ENCODE measurements at places on chromosomes 12 and 14.

GRCh38 chr14:24848102-24848790, 201.7 kb downstream of the STXBP6 start:
- no peak for ATAC-seq

- no peak for ATAC-seq
Observed at GRCh38 chr12:124778411-124778810, 85.3 kb downstream of the SCARB1 start.

GRCh38 chr12:120711411-120711810, 1.2 kb downstream of the UNC119B start:
- ATAC-seq = peak; percentile 25

GRCh38 chr14:102655137-102655536, 62.7 kb downstream of the RCOR1 start:
- no peak for ATAC-seq

DNA sequence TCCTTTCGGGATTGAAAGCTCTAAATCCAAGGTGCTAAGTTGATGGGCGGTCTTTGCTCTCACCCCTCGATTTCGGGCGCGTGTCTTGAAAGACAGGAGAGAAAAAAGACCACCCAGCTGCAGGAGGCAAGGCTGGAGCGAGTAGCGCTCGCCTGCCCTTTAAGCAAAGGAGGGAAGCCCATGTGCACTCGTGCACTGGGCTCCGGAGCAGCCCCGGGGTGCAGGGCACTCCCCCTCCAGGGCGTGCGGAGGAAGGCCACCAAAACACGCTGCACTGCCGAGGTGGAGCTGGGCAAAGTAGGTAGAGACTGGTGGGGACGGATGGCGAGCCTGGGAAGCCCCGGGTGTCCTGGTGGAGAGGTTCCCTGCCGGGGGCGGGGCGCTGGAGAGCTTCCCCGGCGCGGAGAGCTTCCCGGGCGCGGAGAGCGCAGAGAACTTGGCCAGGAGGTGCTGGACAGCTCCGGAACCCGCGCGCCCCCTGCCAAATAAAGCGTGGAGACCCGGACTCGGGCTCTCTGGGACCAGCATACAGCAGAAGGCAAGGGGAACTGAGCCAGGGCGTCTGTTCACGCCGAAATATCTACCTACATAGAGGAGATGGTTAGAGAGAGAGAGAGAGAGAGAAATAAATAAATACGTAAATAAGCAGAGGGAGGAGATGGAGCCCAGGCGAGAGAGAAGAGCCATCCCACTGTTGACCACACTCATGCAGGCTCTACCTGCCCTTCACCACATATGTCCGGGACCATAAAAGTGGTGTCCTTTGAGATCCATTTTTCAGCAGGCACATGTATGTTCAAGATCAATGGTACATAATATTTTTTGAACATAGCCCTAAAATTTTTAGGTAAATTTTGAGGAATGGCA, 662 bp upstream of the NELL2 start:
- ATAC-seq = peak; percentile 51

GRCh38 chr12:52756281-52756960, 20.7 kb downstream of the KRT76 start:
- ATAC-seq = no peak

- ATAC-seq = no peak
Observed at GRCh38 chr12:65522956-65523860, 244.7 kb downstream of the MSRB3 start.

DNA sequence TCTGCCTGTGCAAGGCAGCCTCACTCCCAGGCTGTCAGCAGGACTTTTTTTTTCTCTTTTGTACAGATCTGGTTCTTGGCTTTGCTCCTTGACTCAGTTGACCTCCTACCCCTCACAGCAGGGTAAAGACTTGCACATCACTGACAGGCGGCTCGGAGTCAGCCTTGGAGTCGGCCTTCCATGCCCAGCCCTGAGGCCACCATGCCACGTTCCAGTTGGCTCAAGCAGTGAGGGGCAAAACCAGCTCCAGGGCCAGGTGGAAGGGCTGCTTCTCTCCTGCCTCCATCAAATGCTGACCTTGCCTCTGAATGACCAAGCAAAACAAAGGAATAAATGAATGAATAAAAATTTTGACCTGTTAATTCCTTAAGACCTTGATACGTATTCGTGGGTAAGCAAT, 27.6 kb downstream of the JAG2 start:
- no peak for ATAC-seq

GRCh38 chr12:54387114-54387467, 2.6 kb upstream of the ZNF385A start:
- no peak for ATAC-seq

DNA sequence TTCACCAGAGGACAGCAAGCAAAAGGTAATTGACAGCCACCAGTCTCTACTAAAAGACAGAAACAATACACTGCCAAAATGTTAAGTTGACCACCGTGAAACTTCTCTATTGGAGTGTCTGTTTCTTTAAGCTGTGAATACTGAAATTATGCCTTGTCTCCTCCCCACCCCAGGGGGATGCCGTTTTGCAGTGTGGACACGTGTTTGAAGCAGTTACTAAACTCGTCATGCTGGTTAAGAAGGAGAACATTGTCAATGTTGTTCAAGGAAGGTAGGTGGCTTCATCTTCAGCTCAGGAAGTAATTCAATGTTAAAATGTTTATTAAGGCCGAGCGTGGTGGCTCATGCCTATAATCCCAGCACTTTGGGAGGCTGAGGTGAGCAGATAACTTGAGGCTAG, 32.8 kb downstream of the KCTD10 start:
- peak; percentile 67 for ATAC-seq

DNA sequence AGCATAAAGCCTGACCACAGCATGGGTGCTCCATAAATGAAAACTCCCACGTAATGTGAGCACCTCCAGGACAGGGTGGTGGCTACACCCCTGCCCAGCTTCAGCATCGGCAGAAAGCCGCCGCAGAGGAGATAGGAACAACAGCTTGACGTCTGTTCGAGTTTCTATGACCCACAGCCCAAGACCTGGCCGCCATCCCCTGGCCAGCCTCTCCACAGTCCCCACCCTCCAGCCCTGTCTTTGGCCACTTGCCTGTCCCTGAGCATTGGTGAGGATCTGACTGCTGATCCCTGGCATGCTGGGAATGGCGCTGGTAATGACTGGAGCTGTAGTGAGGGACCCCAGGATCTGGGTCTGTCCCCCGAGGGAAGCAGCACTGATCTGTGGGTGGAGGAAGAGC, 21.3 kb downstream of the POU6F1 start:
- ATAC-seq = no peak

DNA sequence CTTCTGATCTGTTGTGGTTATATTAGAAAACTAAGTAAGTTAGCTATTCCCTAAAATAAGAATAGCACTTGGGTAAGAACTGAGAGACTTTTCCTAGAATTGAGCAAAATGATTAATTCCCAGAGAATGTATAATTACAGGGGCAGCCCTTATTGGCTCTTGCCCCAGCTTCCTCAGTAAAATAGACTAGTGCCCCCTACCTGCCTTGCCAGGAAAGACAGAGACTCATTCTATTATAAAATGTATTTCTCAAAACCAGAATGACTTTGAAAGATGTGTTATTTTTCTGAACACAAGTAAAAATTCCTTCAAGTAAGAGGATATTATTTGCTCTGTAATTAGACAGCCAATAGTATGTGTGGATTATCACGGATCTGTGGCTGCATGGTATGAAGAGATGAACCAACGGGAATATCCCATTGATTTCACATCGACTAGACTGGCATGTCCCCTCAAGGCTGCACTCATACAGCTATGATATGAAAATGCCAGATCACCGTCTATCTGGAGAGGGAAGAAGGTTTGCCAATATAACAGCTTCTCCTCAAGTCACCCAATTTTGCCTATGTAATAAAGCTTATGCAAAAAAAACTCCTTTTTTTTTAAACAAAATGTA, 7.4 kb upstream of the GLRX5 start:
- ATAC-seq = peak; percentile 82

DNA sequence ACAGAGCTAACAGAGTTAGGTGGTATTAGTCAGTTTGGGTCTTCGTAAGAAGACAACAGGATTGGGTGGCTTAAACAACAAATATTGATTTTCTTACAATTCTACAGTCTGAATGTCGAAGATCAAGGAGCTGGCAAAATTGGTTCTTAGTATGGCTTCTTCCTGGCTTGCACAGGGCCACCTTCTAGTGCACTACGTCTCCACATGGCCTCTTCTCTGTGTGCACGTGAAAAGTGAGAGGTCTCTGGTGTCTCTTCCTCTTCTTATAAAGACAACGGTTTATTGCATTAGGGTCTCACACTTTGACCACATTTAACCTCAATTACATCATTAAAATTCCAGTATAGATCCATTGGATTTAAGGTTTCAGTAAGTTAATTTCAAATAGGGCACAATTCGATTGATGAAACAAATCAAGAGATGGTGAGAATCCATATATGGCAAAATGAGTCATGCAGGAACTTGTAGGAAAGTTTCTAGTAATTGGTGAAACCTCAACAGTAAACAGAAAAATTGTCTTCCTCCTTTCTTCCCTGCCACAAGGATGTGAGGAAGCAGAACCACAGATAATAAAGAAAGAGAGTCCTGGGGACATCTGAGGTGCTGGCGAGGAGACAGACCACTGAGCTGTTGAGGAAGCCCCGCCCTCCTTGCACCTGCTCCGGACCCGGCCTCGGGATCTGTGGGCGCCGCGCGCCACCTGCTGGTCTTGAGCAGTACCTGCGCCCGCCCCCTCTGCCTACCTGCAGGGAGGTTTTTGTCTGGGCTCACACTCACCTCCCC, 846.7 kb downstream of the TMEM121 start:
- peak; percentile 37 for ATAC-seq

- ATAC-seq = no peak
Observed at GRCh38 chr12:28827861-28828260, 321.2 kb upstream of the FAR2 start.

- no peak for ATAC-seq
Observed at GRCh38 chr12:65449400-65449799, 170.9 kb downstream of the MSRB3 start.

- no peak for ATAC-seq
Observed at GRCh38 chr12:130506844-130507243, 169.2 kb downstream of the PIWIL1 start.

- peak; percentile 11 for ATAC-seq
Observed at GRCh38 chr14:90517076-90517841, 120.4 kb downstream of the CALM1 start.

- peak; percentile 24 for ATAC-seq
Observed at GRCh38 chr14:20606190-20606901, 15.2 kb upstream of the RNASE12 start.

GRCh38 chr14:74437496-74438053, 11.6 kb upstream of the SYNDIG1L start:
- no peak for ATAC-seq

DNA sequence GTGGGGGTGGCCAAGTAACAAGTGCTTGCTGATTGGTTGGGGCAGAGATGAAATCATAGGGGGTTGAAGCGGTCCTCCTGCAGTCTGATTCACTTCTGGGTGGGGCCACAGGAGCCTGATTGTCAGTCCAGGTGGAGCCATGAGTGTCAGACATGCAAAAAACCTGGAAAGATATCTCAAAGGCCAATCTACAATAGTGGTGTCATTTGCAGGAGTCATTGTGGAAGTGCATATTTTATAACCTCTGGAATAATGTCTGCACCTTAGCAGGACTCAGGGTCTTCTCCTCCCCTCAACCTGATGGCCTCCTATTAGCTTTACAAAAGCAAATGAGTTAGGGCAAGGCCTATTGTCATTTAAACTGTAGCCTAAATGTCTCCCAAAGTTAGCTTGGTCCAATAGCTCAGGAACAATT, 241.4 kb downstream of the NUAK1 start:
- ATAC-seq = no peak

- no peak for ATAC-seq
Observed at GRCh38 chr14:98826618-98827017, 445.4 kb downstream of the BCL11B start.

DNA sequence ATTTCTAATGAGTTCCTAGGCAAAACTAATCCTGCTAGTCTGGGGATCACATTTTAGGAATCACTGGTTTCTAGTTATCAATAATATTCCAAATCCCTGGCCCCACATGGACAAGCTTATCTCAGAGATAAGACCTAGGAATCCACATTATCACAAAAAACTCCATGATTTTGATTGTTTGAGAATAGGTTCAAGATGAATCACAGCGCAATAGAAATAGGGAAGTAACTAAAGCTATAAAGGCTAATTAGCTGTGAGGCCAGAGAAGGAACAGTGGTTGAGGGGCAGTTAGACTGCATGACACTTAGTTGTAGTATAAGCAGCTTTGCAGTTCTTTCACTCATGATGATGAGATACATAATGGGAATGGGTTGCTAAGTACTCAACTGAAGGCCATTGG, 13.1 kb upstream of the ATP5F1B start:
- no peak for ATAC-seq

DNA sequence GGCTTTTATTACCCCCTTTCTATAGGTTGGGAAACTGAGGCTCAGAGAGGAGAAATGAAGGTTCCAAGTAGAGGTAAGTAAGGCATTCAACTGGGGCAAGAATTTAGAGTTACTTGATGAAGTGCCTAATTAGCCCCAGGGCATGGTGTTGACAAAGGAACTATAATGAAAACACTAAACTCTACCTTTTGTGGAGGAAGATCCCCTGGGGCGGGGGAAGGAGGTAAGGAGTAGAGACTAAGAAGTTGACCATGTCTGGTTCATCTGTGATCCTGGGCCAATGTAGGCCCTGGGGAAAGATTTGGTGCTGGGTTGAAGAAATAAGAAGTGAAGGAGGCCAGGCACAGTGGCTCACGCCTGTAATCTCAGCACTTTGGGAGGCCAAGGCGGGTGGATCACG, 16.2 kb upstream of the COX6A1 start:
- ATAC-seq = no peak

GRCh38 chr14:68106905-68107304, 287.3 kb downstream of the RAD51B start:
- ATAC-seq = no peak

- no peak for ATAC-seq
Observed at GRCh38 chr12:113052326-113052725, 4.2 kb upstream of the DTX1 start.

GRCh38 chr12:92457458-92458180, 245.2 kb upstream of the PLEKHG7 start:
- ATAC-seq = no peak

GRCh38 chr14:53942970-53943750, 13.5 kb downstream of the BMP4 start:
- ATAC-seq = no peak

DNA sequence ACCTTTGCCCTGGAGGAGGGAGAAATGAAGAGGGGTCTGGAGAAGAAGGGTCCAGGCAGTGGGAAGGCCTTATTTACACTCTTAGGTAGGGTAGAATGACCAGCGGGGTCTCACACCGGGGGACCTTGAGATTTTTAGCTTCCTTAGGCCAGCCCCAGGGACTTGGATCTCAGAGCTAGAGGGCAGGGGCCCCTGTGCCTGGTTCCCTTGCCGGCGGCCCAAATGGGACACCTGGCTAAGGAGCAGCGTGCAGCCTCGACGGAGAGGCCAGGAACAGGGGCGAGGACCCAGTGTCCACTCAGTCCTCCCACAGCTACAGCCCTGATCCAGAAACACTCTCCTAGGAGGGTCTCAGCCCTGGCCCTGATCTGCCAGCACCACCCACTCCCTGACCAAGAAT, 41.8 kb downstream of the DIO3 start:
- no peak for ATAC-seq

- ATAC-seq = peak; percentile 82
Observed at GRCh38 chr12:33587784-33588712, 148.4 kb upstream of the SYT10 start.
